ENCODE measurements at places on chromosomes 16 and 17. TPM values are rescaled to one million over a fixed set of nuclear protein-coding genes. Genes with fewer than 3 reads are reported as not detected.

- no peak for DNase-seq
Observed at GRCh38 chr17:44049294-44050060, 17.0 kb downstream of the LSM12 start.

- no peak for DNase-seq
Observed at GRCh38 chr16:54801057-54801844, 129.4 kb upstream of the IRX5 start.

DNA sequence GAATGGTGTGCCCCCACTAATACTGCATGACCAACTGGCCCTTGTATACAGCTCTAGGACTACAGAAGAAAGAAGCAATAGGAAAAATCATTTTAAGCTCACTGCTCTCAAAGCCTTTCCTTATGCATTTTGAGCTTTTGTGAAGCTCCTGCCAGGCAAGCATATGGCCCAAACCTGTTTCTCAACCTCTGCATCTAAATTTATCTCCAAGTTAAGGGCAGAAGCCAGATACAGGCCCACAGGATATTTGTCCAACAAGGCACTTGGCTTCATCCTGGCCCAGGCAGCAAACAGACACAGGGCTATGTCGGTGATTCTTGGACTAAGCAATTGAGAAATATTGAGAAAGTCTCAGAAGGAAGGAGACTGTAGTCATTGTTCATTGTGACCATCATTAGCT is 43.9 kb downstream of the CCT6B start:
- DNase-seq = no peak

The AGRP gene
- total RNA-seq = not detected

DNA sequence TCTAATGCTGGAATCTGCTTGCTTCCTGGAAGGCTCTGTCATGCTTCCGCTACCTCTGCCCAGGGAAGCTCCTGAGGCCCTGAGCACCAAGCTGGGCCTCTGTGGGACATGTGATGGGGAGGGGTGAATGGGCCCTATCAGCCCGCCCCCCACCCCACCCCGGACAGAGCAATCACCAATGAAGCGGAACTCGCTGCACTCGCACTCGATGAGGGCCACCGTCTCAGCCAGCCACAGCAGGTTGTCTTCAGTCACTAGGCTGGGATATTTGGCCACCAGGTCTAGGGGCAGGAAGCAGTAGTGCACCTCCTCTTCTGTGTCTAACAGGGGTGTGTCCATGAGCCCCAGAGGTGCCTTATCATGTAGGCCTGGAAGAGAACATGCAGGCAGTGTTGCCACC is 23.6 kb downstream of the KCTD19 start:
- DNase-seq = no peak

DNA sequence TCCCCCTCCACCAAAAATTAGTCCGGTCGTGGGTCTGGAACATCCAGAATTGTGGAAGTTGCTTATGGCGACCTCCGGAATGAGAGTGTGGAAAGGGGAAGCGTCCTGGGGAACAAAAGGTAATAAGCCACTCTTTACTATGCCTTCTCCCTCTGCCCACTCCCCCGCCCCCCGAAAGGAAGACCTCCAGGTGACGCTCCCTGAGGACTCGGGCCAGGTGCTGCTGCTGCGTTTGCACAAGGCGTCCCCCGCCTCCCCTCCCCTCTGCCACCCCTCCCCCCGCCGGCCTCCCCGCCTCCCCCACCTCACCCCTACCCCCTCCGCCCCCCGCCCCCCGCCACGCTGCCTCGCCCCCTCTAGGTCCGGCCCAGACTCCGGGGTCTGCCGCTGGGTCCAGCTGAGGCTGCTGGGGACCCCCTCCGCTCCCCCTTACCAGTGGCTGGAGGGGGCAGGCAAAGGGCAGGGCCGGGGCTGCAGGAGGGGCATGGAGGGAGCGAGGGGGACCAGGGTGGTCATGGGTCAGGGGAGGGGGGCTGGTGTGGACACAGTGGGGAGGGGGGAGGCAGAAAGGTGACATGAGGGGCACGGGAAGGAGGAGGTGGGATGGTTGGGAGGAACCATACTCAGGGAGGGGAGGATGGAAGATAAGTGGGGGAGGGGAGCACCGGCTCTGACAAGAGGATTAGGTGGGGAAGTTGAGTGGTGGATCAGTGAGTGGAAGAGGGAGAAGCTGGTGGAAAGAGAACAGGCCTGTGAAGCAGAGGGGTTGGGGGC is 23.6 kb downstream of the ALOX12B start:
- no peak for DNase-seq

- DNase-seq = no peak
Observed at GRCh38 chr16:27726621-27727261, 176.8 kb downstream of the KATNIP start.

DNA sequence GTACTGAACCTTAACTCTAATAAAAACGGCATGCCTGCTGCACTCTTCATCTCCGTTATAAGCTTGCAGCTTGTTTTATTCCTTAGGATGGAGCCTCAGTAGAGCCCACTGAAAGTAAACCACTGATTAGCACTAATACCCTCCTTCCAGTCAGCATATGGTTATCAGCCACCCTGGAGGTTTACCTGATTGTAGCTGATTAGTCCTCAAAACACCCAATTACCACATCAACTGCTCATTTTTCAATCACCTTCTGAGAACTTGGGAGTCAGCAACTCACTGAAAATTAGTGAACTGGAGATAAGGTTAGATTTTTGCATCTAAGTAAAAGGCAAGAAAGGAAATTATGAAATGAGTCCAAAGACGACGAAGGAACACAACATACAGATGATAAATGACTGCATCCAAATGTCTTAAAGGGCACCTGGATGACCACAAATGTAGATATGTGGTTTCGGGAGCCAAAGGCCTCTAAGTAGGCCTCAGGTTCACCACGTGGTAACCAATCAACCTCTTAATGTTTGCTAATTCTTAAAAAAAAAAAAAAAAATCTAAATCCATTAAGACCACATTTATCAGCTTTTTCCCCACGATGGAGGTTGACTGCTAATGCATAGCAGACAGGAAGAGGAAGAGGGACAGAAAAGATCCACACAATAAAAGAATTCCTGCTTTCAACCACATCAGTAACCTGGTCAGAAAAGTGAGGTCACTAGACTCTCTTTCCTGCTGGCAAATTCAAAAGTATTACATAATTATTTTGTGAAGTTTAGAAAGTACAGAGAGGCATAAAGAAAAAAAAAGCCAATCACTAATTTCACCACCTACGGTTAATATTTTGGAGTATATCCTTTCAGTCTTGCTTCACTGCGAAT is 28.0 kb downstream of the DCUN1D3 start:
- DNase-seq = no peak

The TAT gene
- 0.14 TPM for total RNA-seq

All from type B pancreatic cell (in vitro differentiated cells).